ENCODE measurements at places on chromosomes 1 and 21. TPM values are rescaled to one million over a fixed set of nuclear protein-coding genes. Genes with fewer than 3 reads are reported as not detected.

S100A7A gene
- polyA plus RNA-seq = 0.24 TPM

FCAMR gene
- polyA plus RNA-seq = not detected

TDRD5 gene
- not detected for polyA plus RNA-seq

CLCA4 gene
- polyA plus RNA-seq = not detected

SPRR2B gene
- polyA plus RNA-seq = not detected

TLCD4 gene
- polyA plus RNA-seq = 1.6 TPM

LCE6A gene
- not detected for polyA plus RNA-seq

SELE gene
- not detected for polyA plus RNA-seq

ARHGEF16 gene
- 0.96 TPM for polyA plus RNA-seq

CACHD1 gene
- polyA plus RNA-seq = 12.7 TPM

OR2M3 gene
- polyA plus RNA-seq = not detected

LCE1A gene
- not detected for polyA plus RNA-seq

LEFTY2 gene
- not detected for polyA plus RNA-seq

PRELP gene
- polyA plus RNA-seq = not detected
